ENCODE measurements at places on chromosomes 2 and 18. TPM values are rescaled to one million over a fixed set of nuclear protein-coding genes. Genes with fewer than 3 reads are reported as not detected.

DNA sequence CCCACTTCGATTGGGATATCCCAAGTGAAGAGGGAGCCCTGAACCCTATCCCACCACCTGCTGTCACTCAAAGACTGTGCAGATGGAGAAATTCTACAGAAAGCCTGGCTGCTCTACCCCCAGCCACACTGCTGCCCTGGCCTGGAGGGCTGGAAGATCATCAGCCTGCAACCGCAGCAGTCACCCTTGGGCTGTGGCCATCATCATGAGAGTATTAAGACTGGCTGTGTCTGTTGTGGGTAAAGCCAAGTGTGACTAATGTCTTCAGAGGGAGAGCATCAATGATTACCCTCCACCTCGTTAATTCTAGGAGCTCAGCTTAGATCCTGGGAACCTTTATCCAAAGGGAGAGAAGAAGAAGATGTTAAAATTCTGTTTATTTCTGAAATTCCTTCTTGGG is 221.5 kb downstream of the TFCP2L1 start:
- DNase-seq = no peak

DNA sequence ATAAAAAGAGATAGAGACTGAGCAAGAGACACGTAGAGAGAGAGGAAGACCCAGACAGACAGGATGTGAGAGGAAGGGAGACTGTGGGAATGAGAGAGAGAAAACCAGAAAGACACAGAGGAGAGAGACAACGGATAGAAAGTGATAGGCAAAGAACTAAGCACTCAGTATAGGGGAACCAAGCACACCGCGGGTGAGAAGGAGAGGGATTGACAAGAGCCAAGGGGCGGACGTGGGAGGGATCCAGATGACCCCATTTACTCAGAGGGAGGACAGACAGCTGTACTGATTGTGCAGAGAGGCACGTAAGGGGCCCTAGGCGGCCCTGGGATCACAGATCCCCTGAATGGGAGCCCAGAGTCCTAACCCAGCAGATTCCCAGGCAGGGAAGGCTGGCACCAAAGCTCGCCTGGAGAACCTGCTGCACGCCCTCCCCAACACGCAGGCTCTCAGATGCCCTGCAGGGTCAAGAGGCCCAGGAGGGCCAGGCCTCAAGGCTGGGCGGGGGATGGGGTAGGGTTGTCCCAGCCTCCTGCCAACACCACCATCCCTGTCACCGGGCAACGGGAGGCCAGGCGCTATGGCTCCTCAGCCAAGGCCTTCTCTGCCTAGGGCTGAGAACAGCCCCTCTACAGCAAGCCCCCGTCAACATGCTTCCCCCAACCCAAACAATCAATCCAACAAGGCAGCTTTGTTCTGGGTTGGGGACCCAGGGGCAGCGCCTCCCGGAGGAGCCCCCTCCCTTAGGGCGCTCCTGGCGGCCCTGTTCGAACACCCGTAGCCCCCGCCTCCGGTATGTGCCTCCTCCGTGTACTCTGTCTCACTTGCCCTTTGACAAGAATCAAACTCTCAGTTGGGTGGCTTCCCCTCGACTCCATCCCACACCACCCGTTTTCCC is 579 bp downstream of the LOXL3 start:
- DNase-seq = no peak

- DNase-seq = no peak
Measured at GRCh38 chr2:27442920-27443282, 720 bp downstream of the KRTCAP3 start.

DNA sequence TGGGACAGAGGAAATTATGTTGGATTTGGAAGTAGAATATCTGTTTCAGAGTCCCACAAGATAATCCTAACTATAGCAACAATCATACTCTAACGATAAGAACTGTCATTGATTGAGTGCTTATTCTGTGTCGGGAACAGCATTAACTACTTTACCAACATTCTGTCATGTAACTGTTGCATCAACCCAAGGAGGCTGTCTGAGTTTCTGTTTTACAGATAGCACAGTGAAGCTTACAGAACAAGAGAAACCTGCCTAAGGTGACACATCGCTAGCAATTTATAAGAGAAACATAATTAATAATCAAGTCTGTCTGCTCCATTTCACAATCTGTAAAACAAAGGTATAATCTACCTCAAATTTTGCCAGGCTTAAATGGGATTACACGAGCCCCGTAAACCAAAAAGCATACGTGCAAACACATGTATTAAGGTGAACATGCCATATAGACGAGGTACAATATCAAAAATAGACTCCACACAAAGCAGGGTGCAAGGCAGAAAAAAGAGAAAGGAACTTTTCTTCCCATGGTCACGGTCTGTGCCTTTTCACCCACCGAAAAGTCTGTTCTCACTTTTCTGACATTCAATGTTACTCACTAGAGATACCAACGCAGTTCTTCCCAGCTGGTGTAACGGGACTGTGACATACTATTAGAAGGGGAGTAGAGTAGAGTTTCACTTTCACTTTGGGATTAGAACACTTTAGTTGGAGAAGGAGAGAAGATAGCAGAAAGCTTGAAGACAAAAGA is 37.2 kb upstream of the SLC8A1 start:
- no peak for DNase-seq

GRCh38 chr2:20578266-20578894 is 72.5 kb downstream of the HS1BP3 start:
- DNase-seq = no peak

GRCh38 chr2:101096619-101097142 is 54.5 kb downstream of the TBC1D8 start:
- DNase-seq = no peak

- DNase-seq = no peak
Measured at GRCh38 chr2:85996591-85996990, 107.8 kb upstream of the ST3GAL5 start.

- DNase-seq = no peak
Measured at GRCh38 chr2:61784643-61785042, 69.2 kb downstream of the FAM161A start.

DNA sequence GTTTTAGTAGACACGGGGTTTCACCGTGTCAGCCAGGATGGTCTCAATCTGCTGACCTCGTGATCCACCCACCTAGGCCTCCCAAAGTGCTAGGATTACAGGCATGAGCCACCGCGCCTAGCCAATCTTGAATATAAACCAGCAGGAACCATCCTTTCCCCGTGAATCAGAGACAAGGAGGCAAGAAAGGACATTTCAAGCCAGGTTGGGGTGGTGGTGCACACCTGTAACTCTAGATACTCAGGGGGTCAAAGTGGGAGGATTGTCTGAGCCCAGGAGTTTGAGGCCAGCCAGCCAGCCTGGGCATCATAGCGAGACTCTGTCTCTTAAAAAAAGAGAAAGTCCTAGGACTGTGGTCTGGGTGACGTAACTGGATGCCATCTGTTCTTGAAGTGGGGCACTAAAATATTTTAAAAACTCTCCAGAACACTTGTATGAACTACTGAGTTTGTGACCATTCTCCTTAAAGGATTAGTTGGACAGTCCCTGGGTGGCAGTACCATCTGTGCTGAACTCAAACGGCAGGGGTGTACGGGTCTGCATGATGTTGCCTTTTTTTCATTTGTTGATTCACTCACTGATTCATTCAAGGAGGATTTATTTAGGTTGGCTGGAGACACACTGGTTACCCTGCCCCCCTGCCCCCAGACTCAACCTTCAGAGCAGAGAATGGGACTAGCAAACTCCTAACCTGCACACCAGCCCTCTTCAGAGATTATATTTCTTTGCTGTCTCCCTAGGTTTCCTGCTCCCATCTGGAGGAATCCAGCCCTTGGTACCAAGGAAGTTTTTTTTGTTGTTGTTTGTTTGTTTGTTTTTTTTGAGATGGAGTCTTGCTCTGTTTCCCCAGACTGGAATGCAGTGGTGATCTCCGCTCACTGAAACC is 2.9 kb upstream of the TLX2 start:
- DNase-seq = no peak

DNA sequence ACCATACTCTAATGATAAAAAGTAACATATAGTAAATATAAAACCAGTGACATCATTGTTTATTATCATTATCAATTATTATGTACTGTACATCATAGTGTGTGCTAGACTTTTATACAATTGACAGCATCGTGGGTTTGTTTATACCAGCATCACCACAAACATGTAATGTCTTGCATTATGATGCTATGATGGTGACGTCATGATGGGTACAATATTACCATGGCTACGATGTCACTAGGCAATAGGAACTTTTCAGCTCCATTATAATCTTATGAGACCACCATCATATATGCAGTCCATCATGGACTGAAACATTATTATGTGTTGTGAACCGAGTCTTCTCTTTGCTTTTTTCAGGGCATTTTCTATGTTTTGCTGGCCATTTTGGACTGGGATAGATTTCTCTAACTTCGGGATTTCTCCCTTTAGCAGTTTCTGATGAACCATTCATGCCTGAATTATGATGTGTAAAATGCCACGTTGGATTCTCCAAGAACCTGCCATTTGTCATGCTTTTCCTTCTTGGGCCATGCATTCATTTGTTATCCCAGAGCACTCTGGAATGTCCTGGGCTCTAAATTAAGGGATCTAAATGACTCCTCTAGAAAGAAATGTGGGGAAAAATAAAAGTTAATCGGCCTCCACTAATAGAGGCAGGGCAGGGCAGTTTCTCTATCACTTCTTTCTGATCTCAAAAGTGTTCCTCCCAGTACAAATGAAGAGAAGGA is 325.6 kb upstream of the TNP1 start:
- no peak for DNase-seq

- no peak for DNase-seq
Measured at GRCh38 chr18:22260208-22260820, 90.9 kb downstream of the GATA6 start.

GRCh38 chr2:231640641-231641111 is 48.0 kb downstream of the TEX44 start:
- DNase-seq = no peak

- no peak for DNase-seq
Measured at GRCh38 chr18:10059610-10060468, 146.0 kb downstream of the VAPA start.

DNA sequence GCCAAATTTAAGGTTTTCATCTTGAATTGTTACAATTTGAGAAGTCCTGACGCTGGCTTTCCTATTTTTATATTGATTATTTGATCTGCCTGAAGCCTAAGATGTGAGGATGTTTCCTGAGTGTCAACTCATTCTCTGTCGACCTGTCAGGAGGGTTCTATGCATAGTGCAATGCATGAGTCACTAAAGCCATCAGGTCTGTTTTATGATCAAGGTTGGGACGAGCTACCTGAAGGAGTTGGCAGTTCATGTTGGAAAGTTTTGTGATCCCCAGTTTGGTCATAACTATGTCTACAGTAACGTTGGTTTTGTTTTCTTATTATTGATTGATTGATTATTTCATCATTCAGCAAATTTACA is 71.2 kb downstream of the NABP1 start:
- no peak for DNase-seq

GRCh38 chr18:75065251-75066000 is 143.5 kb downstream of the PTGR3 start:
- DNase-seq = no peak

DNA sequence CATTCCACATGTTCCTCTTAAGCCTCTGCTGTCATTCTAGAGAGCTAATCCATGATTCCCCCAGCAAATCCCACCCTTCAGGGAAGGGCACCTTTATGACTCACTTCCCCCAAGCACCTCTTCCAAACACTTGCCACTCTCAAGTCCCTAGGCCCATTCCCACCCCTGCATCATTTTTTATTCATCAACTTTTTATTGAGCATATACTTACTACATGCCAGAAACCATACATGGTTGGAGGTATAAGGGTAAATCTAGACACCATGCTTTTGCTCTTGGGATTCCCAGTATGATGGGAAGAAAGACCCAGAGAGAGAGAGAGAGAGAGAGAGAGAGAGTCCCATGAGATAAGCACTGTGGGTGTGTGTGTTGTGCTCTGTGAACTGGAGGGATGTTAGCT is 87.9 kb downstream of the MAPK4 start:
- no peak for DNase-seq

DNA sequence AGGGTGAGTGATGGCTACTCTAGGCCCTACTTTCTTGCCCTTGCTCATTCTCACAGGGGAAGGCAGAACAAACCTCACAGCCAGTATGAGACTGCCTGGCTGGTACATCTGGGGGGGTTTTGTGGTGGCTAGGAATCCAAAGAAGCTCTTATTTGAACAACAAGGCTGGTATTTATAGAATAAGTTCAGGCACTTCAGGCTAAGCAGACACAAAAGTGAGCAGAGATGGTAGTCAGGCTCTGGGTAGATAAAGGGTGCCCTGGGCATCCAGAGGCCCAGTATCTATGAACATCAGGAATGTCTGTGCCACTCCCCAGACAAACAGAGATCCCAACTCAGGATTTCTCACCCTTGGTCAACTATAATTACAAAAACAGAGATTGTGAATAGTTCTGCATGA is 57.2 kb upstream of the RTN4 start:
- no peak for DNase-seq

- no peak for DNase-seq
Measured at GRCh38 chr18:62325806-62326645, 916 bp downstream of the TNFRSF11A start.

GRCh38 chr2:168941297-168941696 is 40.2 kb downstream of the G6PC2 start:
- no peak for DNase-seq

DNA sequence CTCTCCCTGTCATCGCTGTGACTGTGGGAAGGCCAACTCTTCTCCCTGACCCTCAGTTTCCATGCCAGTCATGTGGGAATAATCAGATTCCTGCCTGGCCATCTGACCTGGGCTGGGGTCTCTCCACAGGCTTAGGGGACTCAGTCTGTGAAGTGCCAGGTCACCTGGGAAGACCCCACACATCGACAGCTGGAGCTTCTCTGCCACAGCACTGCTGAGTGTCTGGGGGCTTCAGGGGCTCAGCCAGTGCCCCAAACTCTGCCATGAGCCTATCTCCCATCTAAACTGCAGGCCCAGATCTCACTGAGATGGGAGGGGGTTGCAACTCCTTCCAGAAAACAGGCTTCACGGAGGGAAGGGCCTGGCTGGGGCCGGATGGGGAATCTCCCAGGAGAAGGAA is 42.0 kb upstream of the OTOS start:
- DNase-seq = no peak

GRCh38 chr2:146506851-146507250 is 1338.0 kb upstream of the ACVR2A start:
- no peak for DNase-seq

DNA sequence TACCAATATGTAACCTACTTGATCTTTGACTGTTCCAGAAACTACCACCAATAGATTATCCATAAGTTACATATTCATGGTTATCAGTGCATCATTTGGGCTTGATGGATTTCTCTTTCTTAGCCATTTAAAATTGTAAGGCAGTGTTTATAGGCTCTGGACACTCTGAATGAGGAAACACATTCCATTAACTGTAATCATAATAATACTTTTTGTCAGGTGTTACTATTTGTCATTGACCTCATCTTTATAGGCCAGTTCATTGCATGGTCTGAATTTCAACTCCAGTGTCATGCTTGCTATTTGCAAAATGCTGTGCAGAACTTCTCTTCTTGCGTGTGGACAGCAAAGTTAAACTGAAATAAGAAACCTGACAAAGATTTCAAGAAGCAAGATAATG is 1340.2 kb upstream of the ZEB2 start:
- DNase-seq = no peak

GRCh38 chr2:128663371-128664050 is 344.8 kb upstream of the HS6ST1 start:
- no peak for DNase-seq

Gene ATP9B
- 20.2 TPM for polyA plus RNA-seq

Gene ADI1
- polyA plus RNA-seq = 78.3 TPM

Gene AQP12A
- polyA plus RNA-seq = not detected

Gene GAREM1
- 3.8 TPM for polyA plus RNA-seq

Gene GREB1
- 0.86 TPM for polyA plus RNA-seq

Gene CD302
- 58.2 TPM for polyA plus RNA-seq

Gene SERPINB10
- not detected for polyA plus RNA-seq

Gene FSIP2
- 0.52 TPM for polyA plus RNA-seq

Gene UGT1A10
- polyA plus RNA-seq = not detected

Gene CHN1
- polyA plus RNA-seq = 13.2 TPM

Gene RRM2
- polyA plus RNA-seq = 0.92 TPM

Gene MEP1B
- not detected for polyA plus RNA-seq

Gene CASP8
- 9.3 TPM for polyA plus RNA-seq

Gene NEUROD1
- polyA plus RNA-seq = not detected

All from urinary bladder (tissue), 4 donors.